ENCODE measurements at places on chromosomes 1 and 21. TPM values are rescaled to one million over a fixed set of nuclear protein-coding genes. Genes with fewer than 3 reads are reported as not detected.

Gene LRIG2
- 2.8 TPM for total RNA-seq

Gene DSCAM
- total RNA-seq = not detected

Gene MYCL
- total RNA-seq = 1.3 TPM

Gene FMO5
- 0.27 TPM for total RNA-seq

Gene SELP
- not detected for total RNA-seq

Gene RYR2
- not detected for total RNA-seq

Gene LPAR3
- 0.21 TPM for total RNA-seq

Gene GBP7
- not detected for total RNA-seq

Gene CDK18
- 1.0 TPM for total RNA-seq

Gene ZNF648
- total RNA-seq = not detected

Gene C1orf141
- not detected for total RNA-seq

Gene PTPN22
- not detected for total RNA-seq

Gene ITLN1
- not detected for total RNA-seq

Gene FAM131C
- 16.5 TPM for total RNA-seq

Gene CELA3B
- not detected for total RNA-seq

Gene OR2T33
- total RNA-seq = not detected
